ENCODE measurements at places on chromosomes 6 and 20.

DNA sequence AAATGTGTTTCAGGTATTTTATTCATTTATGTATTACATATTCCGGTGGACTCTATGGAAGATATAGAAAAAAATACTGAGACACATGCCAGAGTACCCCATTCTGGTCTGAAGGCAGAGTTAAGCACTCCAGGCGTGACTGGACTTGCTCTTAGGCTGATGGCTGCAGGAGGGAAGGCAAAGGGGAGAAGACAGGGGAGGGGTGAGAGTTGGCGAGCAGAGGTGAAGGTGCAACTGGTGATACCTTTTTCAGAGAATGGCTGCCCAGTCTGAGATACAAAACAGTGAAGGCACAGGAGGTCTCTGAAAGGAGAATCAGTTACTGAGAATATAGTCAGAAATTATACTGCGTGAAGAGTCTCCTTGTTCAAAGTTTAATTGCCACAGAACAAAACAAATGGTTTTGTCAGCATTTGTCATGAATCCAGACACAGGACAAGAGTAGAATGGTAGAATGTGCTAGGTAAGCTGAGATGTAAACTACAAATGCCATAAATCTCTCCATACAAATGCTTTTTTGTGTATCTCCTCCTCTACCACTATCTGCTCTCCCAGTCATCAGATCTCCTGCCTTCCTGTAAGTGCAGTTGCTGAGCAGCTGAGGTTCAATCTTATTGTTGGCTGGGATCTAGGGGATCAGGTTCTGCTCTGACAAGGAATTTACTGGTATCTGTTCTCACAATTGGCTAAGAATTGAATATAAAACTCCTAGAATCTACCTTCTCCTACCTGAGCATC, 104.2 kb upstream of the DST start:
- DNase-seq = no peak

GRCh38 chr6:169858935-169859351, 107.5 kb downstream of the ERMARD start:
- no peak for DNase-seq

GRCh38 chr6:40350747-40351217, 236.4 kb downstream of the LRFN2 start:
- no peak for DNase-seq

- no peak for DNase-seq
Observed at GRCh38 chr6:153150371-153150751, 19.3 kb upstream of the RGS17 start.

DNA sequence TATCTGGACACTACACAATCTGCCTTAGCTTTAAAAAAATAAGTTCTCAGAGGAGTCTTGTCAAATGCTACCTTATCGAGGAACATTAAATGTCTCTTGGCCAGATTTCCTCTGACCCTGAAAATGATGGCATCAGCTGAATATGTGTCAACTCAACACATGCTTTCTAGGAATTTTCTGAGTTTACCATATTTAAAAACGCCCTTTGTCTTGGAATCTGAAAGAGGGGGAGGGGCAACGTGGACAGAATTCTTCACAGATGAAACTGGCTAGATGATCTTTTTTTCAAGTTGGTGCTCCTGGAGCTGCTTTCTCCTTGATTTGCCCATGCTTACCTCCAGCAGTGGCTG, 5.1 kb downstream of the SOX4 start:
- no peak for DNase-seq
